ENCODE measurements at places on chromosomes 13 and 19. TPM values are rescaled to one million over a fixed set of nuclear protein-coding genes. Genes with fewer than 3 reads are reported as not detected.
A peak's percentile ranks its signal among the peaks of the same experiment; 100 is the strongest.

DNA sequence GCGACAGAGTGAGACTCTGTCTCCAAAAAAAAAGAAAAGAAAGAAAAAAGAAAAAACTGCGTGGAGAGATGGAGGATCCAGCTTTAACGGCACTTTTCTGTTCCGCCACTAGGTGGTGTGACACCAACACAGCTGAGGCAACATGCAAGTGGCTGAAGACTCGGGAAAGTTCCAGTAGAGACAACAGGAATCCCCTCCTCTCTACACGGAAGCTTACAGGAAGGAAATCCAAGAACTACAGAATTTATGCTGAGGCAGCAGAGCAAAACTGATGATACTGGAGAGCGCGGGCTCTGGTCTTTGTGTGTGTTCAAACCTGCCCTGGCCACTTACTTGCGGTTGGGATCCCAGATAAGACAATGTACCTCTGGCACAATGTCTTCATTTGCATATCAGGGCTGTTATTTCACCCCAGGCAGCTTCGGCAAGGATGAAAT is 9.9 kb downstream of the RANBP3 start:
- no peak for DNase-seq

GRCh38 chr19:29985196-29985595 is 43.2 kb downstream of the URI1 start:
- no peak for DNase-seq

DNA sequence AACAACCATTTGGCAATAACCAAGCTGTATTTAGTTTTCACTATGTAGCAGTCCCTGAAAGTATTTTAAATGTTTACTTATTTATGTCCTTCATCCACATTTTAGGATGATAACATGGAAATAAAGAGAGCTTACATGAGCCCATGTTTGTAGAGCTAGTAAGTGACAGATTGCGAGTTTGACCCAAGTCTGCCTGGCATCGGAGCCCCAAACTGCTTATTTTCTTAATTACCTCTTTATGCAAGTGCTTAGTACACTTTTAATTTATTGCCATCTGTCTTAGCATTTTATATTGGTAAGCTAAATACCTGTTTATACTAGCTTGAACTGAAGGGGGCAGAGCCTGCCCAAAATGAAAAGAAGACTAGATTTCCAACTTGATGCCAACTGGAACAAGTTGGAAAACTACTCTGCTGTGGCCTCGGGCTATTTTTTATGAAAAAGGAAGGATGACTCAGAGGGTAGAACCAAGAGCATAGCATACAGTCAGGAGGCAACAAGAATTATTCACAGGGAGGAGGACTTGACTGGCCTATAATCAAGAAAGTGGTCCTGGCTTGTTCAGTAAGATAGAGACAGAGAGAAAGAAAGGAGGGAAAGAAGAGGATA is 150.2 kb downstream of the NDFIP2 start:
- no peak for DNase-seq

Gene PDE4C
- total RNA-seq, result 1.1 TPM

GRCh38 chr19:6470173-6470572 is 6.1 kb downstream of the CRB3 start:
- DNase-seq, result no peak

- no peak for DNase-seq
These were observed 21.4 kb downstream of the SIGLECL1 start for GRCh38 chr19:51272183-51272810.

Gene RPL18A
- 860 TPM for total RNA-seq

- DNase-seq, result no peak
These were observed 1534.0 kb upstream of the SPRY2 start for GRCh38 chr13:81874681-81875661.

DNA sequence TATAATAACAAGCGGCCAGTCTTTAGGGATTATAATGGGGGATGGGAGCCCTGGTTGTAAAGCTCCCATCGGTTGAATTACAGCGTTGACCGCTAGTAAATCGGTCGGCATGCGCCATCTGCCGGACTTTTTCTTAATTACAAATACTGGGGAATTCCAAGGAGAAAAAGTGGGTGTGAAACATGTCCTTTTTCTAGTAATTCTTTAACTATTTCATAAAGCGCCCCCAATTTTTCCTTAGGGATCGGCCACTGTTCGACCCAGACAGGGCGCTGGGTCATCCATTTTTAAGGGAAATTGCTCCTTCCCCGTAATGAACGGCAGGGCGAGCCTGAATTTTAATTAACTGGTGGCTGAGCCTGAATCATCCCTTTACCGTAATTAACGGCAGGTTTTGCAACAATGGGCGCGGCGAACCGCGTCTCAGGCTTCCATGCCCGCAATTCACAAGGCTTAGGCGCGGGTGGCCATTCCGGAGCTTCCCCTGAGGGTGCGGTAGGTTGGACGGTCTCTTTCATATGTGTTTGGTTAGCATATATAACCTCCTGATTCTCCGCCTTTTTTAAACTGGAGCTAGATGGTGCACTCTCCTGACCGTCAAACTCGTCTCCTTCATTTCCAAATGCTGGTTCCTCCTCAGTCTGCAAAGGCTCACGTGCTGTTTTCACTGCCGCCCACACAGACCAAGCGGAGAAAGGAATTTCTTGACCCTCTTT is 30.2 kb upstream of the EVI5L start:
- DNase-seq, result peak; percentile 91
